ENCODE measurements at places on chromosomes 6 and 20.

- DNase-seq: no peak
Observed at GRCh38 chr6:137881522-137881886, 14.4 kb downstream of the TNFAIP3 start.

- peak; percentile 36 for DNase-seq
Observed at GRCh38 chr20:50746138-50746940, 15.0 kb downstream of the PARD6B start.

- DNase-seq: no peak
Observed at GRCh38 chr20:9699181-9699580, 139.7 kb downstream of the PAK5 start.

- DNase-seq: no peak
Observed at GRCh38 chr20:23122321-23122720, 36.2 kb upstream of the CD93 start.

GRCh38 chr20:37311710-37312355 is 22.4 kb downstream of the MANBAL start:
- DNase-seq: no peak

- DNase-seq: no peak
Observed at GRCh38 chr20:35225319-35226125, 968 bp upstream of the MMP24 start.

GRCh38 chr20:47451602-47451904 is 50.1 kb upstream of the NCOA3 start:
- no peak for DNase-seq

- peak; percentile 47 for DNase-seq
Observed at GRCh38 chr6:105849746-105850145, 236.4 kb upstream of the PRDM1 start.

DNA sequence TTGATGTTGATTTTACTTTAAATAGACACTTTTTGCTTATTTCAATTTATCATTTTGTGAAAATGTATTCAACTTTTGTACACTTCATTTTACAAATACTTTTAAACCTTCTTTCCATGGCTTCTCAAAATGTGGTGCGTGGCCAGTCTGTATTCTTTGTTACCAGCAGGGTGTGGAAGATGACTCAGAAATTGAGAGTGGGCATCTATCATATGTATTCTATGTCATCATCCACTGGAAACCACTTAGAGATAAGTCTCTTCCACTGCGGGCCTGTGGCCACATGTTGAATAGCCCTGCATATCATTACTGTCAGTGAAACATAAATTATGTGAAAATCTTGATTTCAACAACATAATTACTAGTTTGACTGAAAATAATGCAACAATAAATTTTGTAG is 52.6 kb upstream of the MC3R start:
- no peak for DNase-seq

GRCh38 chr6:52306972-52307870 is 22.7 kb upstream of the MCM3 start:
- no peak for DNase-seq

- DNase-seq: peak; percentile 85
Observed at GRCh38 chr20:50460608-50461267, 49.4 kb upstream of the PTPN1 start.

- DNase-seq: no peak
Observed at GRCh38 chr20:52346797-52347196, 155.2 kb upstream of the ZFP64 start.

- no peak for DNase-seq
Observed at GRCh38 chr6:10203651-10204050, 211.2 kb downstream of the TFAP2A start.

GRCh38 chr6:100466410-100467128 is 1.8 kb upstream of the SIM1 start:
- no peak for DNase-seq

DNA sequence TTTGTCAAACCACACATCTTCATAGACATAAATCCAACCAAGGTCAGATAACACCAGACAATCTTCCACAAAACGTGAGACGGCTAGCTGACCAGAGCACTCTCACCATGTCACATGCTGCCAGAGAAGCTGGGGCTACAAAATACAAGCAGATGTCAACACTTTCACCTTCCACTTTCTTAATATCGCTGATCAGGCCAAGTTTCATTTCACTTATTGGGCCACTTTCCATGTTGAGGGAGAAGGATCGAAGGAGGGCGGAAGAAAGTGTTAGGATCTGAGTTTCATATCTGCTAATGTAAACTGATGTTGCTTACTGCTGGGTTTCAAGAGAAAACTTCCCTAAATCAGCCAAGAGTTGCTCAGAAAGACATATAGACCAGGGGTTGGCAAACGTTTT is 177.0 kb upstream of the PRDM1 start:
- DNase-seq: no peak

GRCh38 chr20:46580613-46581205 is 30.3 kb upstream of the OCSTAMP start:
- no peak for DNase-seq

All from fibroblast of mammary gland (primary cell).